ENCODE measurements at places on chromosomes 3 and 15.

DNA sequence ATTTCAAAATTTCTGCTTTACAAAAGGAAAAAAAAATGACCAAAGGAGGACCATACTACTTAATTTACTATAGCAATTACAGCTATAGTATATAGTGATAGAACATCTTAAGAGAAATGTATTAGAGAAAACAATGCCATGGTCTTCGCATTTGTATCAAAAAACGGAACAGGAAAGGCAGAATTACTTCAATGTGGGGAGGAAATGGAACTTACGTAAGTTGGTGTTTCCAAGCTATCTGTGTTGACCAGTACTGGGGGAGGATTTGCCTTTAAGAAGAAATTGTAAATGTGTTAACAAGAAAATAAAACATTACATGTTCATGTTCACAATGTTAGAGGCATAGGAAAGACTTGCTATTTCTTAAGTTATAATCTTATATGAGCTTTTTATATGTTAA, 119.9 kb upstream of the MELTF start:
- no peaks in the 10 kb centered on the region for H3K4me1 ChIP-seq
- no peak overlapping the region for H3K4me3 ChIP-seq
- H3K27me3 ChIP-seq, result no peaks in the 10 kb centered on the region
- no peak overlapping the region for H3K27ac ChIP-seq
- no peaks in the 10 kb centered on the region for H3K36me3 ChIP-seq

DNA sequence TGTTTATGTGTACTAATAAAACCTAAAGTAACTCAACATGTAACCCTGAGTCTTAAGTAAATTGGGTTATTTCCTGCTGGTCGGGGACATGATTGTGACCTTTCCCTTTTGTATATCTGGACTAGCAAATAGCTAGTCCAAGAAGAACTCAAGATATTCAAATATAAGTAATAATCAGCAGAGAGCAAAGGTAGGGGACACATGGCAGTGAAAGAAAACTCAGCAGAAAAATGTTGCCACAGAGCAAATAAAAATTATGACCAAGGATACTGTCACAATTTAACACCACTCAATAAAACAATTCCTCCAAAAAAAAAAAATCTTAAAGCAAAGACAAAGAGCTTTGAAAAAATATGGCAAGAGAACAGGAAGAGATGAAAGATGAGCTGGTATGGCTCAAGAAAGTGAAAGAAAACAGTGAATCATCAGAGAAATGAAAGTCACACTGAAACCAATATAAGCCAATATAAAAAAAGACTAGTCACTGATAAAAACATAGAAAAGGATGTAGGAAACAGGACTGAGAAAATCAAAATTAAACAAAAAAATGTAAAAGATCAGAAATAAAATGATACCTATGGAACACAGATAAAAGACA, 43.4 kb downstream of the HLTF start:
- H3K36me3 ChIP-seq, result peaks cover 38% of the 10 kb centered on the region
- no peaks in the 10 kb centered on the region for H3K27me3 ChIP-seq
- H3K27ac ChIP-seq, result no peak overlapping the region
- no peak overlapping the region for H3K4me3 ChIP-seq

DNA sequence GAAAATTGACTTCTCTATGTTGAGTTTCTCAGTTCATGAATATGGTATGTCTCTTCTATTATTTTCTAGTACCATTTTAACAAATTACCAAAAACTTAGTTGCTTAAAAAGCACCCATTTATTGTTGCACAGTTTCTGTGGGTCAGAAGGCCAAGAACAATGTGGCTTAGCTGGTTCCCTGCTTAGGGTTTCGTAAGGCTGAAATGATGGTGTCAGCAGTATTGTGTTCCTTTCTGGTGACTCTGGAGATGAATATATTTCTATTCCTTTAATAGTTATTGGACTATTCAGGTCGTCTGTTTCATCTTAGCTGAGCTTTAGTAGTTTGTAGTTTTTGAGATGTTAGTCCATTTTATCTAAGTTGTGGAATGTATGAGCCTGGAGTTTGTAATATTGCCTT, 44.9 kb downstream of the IL1RAP start:
- DNase-seq, result no peak
- no peaks in the 10 kb centered on the region for H3K36me3 ChIP-seq
- H3K27ac ChIP-seq, result no peak overlapping the region
- H3K4me1 ChIP-seq, result no peaks in the 10 kb centered on the region

- no peak overlapping the region for H3K27ac ChIP-seq
- H3K36me3 ChIP-seq, result no peaks in the 10 kb centered on the region
- DNase-seq, result no peak
- H3K4me1 ChIP-seq, result no peaks in the 10 kb centered on the region
- H3K4me3 ChIP-seq, result no peak overlapping the region
Measured at GRCh38 chr15:61064651-61065050, 164.5 kb downstream of the RORA start.

DNA sequence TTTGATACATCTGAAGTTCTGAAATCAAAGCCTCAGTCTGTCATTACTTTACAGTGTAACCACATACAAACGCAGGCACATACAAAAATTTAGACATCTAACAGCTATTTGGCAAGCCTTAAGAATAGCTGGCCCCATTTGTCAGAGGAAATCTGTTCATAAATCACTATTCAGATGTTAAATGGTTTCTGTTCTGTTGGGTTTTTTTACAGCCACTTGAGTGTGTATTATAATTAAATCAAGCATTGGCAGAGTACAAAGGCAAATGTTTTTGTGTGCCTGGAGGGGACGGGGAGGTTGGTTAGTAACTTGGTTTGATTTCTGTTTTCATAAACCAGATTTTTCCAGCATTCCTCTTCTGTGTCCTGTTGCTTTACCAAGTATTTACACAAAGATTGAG, 24.1 kb downstream of the PIGB start:
- no peaks in the 10 kb centered on the region for H3K27me3 ChIP-seq
- H3K36me3 ChIP-seq, result peaks cover 3% of the 10 kb centered on the region
- no peak overlapping the region for H3K4me3 ChIP-seq
- no peak for DNase-seq
- no peak overlapping the region for H3K27ac ChIP-seq
- no peaks in the 10 kb centered on the region for H3K4me1 ChIP-seq

- DNase-seq, result peak; percentile 85
- peaks cover 55% of the 10 kb centered on the region for H3K27me3 ChIP-seq
Measured at GRCh38 chr3:184513276-184514170, 48.1 kb upstream of the EPHB3 start.

DNA sequence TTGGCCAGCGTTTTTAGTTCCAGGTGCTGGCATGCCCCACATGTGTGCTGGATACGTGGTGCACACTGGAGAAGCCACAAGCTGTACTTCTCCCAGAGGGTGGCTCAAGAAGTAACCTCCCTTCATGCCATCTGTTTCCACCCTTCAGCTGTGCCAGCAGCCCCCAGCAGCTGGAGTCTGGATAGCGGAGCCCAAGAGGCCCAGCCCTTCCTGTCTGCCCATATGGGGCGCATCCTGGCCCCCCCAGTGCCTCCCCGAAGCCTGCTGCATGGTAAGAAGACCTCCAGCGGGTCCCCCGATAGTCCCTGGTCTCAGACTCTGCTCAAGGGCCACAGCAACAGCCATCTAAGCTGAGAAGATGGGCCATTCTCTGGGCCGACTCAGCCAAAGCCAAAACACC, 5.8 kb upstream of the MANF start:
- H3K27me3 ChIP-seq, result no peaks in the 10 kb centered on the region
- H3K27ac ChIP-seq, result peak overlapping the region; percentile 57
- DNase-seq, result peak; percentile 53
- H3K4me3 ChIP-seq, result no peak overlapping the region

All from thymus (tissue), 14 donors.